H1 (cell line): ENCODE measurements at places on chromosomes 5 and 9.

DNA sequence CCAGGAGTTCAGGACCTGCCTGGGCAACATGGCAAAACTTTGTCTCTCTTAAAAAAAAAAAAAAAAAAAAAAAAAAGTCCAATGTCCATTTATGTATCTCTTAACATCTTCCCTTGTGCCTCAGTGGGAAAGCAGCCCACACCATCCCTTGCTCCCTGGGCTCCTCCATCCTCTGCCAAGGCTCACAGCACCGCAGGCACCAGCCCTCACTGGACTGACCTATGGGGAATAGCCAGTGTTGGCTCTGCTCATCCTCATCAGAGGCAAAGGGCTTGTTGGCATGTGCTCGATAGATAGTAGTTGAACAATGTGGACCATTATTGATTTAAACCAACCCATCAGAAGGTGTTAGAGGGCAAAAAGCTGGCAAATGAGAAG, 61.8 kb upstream of the LRRTM2 start:
- H3K4me3 ChIP-seq: no peak overlapping the region
- peaks cover 17% of the 10 kb centered on the region for H3K4me1 ChIP-seq
- DNase-seq: no peak
- H3K27me3 ChIP-seq: no peaks in the 10 kb centered on the region
- H3K27ac ChIP-seq: no peak overlapping the region

- DNase-seq: peak; percentile 78
- H3K4me1 ChIP-seq: no peaks in the 10 kb centered on the region; the same call in 1 of the 2 replicates
- H3K27me3 ChIP-seq: no peaks in the 10 kb centered on the region
Measured at GRCh38 chr9:107283623-107284616, 841 bp downstream of the RAD23B start.

DNA sequence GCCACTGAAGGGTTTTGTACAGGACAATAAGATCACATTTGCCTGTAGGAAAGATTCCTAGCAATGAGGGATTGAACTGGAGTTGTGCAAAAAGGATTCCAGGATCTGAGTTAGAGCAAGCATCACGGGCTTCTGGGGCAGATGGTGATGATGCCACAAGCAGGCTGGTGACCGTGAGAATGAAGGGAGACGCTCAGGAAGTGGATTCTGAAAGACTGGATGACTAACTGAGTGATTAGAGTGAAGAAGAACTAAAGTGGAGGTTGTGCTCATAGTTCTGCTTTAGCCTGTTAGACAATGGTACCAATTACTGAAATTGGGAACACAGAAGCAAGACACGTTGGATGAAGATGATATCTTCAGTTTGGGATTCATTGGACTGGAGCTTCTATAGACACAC, 168.2 kb downstream of the CD180 start:
- no peaks in the 10 kb centered on the region for H3K27me3 ChIP-seq
- H3K36me3 ChIP-seq: no peaks in the 10 kb centered on the region
- H3K4me1 ChIP-seq: no peaks in the 10 kb centered on the region
- H3K27ac ChIP-seq: no peak overlapping the region

- H3K4me1 ChIP-seq: no peaks in the 10 kb centered on the region
- H3K4me3 ChIP-seq: no peak overlapping the region
- no peak overlapping the region for H3K27ac ChIP-seq
Measured at GRCh38 chr9:114300846-114301797, 21.8 kb upstream of the ORM1 start.

GRCh38 chr5:84688566-84688965, 303.9 kb upstream of the EDIL3 start:
- no peak for DNase-seq
- H3K4me3 ChIP-seq: no peak overlapping the region
- H3K27ac ChIP-seq: no peak overlapping the region
- no peaks in the 10 kb centered on the region for H3K4me1 ChIP-seq
- no peaks in the 10 kb centered on the region for H3K27me3 ChIP-seq
- no peaks in the 10 kb centered on the region for H3K36me3 ChIP-seq

DNA sequence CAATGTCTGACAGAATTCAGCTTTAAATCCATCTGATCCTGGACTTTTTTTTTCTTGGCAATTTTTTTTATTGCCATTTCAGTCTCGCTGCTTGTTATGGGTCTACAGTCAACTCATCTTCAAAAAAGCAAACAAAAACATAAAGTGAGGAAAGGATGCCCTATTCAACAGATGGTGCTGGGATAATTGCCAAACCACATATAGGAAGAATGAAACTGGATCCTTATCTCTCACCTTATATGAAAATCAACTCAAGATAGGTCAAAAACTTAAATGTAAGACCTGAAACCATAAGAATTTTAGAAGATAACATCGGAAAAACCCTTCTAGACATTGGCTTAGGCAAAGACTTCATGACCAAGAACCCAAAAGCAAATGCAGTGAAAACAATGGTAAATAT, 389.1 kb upstream of the ST8SIA4 start:
- H3K4me1 ChIP-seq: no peaks in the 10 kb centered on the region
- no peaks in the 10 kb centered on the region for H3K36me3 ChIP-seq
- H3K27me3 ChIP-seq: no peaks in the 10 kb centered on the region
- DNase-seq: no peak
- H3K27ac ChIP-seq: no peak overlapping the region

GRCh38 chr9:22986556-22986955, 539.9 kb downstream of the DMRTA1 start:
- no peaks in the 10 kb centered on the region for H3K4me1 ChIP-seq
- no peak overlapping the region for H3K27ac ChIP-seq
- DNase-seq: no peak

GRCh38 chr5:138240650-138241385, 27.7 kb upstream of the CDC23 start:
- H3K4me3 ChIP-seq: no peak overlapping the region
- H3K27me3 ChIP-seq: peaks cover 9% of the 10 kb centered on the region
- no peak for DNase-seq
- no peaks in the 10 kb centered on the region for H3K4me1 ChIP-seq
